Muscle of back (tissue), 13 donors: ENCODE measurements at places on chromosomes 1 and 21. TPM values are rescaled to one million over a fixed set of nuclear protein-coding genes. Genes with fewer than 3 reads are reported as not detected.

TCP10L gene
- polyA plus RNA-seq, result 1.6 TPM

RSPO1 gene
- polyA plus RNA-seq, result 1.6 TPM

PFDN2 gene
- 68.1 TPM for polyA plus RNA-seq

FBXO2 gene
- 0.40 TPM for polyA plus RNA-seq

RHD gene
- polyA plus RNA-seq, result 0.38 TPM

MASP2 gene
- polyA plus RNA-seq, result 5.7 TPM

TEKT2 gene
- polyA plus RNA-seq, result 0.46 TPM
